ENCODE measurements at places on chromosomes 12 and 14. TPM values are rescaled to one million over a fixed set of nuclear protein-coding genes. Genes with fewer than 3 reads are reported as not detected.

Gene PMCH
- not detected for polyA plus RNA-seq

Gene CSRP2
- 0.83 TPM for polyA plus RNA-seq

Gene SIX4
- not detected for polyA plus RNA-seq

Gene RNASE4
- polyA plus RNA-seq = 1.6 TPM

- no peak for DNase-seq
These were observed 116.3 kb upstream of the PRICKLE1 start for GRCh38 chr12:42705863-42706262.

DNA sequence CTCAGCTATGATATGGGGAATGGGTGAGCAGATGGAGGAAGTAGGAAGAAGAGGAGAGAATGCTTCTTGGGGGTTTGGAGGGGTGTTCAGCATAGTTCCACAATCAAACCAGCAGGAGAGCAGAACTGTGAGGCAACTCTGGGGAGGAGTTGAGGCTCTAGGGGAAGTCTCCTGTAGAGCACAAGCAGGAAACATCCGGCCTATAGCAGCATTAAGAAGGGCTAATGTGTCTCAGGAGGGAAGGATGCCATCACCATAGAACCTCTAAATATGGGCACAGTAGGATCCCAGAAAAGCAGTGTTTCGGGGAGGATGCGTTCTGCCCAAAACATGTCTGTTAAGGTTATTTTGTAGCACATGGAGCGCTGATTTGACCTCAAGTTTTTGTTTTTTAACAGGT lies 8.4 kb upstream of the SALL2 start:
- DNase-seq = no peak

GRCh38 chr12:67436230-67436629 lies 167.1 kb downstream of the CAND1 start:
- no peak for DNase-seq

DNA sequence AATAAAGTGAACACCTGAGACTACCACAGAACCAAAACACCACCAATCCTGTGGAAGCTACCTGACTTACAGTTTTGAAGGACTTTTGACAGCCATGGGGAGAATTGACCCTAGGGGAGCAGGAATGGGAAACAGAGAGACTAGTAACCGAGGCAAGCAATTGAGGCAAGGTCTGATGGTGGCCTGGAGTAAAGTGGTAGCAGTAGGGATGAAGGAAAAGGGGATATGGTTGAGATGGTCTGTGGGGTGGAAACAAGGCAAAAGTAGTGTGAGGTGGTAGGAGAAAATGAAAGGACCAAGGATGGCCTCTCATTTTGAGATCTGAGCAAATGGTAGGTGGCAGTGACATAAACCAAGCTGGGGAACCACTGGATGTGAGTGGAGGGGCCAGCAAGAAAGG lies 4.2 kb upstream of the IRF9 start:
- DNase-seq = no peak

- DNase-seq = no peak
These were observed 38.3 kb upstream of the FAR2 start for GRCh38 chr12:29110506-29111442.

GRCh38 chr14:68229423-68230100 lies 410.0 kb downstream of the RAD51B start:
- DNase-seq = no peak

DNA sequence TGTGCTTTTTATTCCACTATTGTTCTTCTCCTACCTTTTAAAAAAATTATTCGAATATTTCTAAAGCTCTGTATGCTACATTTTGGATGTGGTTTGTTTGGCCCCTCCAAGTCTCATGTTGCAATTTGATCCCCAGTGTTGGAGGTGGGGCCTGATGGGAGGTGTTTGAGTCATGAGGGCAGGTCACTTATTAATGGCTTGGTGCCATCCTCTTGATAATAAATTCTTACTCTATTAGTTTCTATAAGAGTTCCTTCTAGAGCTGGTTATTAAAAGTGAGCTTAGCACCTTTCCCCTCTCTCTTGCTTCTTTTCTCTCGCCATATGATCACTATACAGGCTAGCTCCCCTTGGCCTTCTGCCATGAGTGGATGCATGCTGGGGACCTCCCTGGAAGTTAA lies 445.6 kb upstream of the PDE3A start:
- no peak for DNase-seq

GRCh38 chr14:64830961-64831360 lies 48.7 kb downstream of the SPTB start:
- DNase-seq = no peak

- DNase-seq = no peak
These were observed 22.7 kb downstream of the OTX2 start for GRCh38 chr14:56787530-56787929.
